ENCODE measurements at places on chromosomes 3 and 15.

GRCh38 chr3:159253860-159254259 is 452.0 kb downstream of the MFSD1 start:
- no peak for DNase-seq

DNA sequence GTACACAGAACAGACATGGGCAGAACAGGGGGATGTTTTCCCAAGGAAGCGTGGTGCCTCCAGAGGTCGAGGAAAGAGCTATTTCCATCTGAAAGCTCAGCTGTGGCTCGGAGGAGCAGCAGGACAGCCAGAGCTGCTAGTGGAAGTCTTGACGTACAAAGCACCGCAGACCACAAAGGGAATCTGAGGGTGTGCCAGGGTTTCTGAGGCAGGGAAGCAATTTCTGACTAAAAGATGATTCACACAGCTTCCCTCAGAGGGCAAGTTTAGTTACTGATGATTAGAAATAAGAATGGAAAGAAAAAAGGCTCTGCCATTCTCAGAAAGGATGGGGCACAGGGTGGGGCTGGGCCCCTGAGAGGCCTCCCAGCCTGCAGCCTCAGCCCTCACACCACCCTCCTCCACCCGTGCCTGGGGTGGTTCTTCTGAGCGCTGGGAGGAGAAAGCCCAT is 45.8 kb upstream of the SEC13 start:
- DNase-seq: no peak

DNA sequence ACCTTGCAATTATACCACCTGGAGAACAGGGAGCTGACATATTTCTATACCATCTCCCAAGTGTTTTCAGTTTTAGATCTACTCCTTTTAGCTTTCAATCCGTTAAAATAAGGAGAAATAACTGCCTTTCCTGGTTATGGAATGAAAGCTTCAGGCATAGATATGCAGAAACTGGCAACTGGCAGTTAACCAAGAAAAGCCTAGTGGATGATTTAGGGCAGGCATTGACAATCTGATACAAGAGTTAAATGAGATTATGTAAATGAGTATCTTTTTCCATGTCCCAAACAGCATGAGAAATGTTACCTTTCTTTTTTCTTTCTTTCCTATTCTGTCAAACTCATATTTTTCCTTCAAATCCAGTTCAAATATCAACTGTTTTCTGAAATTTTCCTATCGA is 689.1 kb upstream of the DPPA4 start:
- DNase-seq: no peak

DNA sequence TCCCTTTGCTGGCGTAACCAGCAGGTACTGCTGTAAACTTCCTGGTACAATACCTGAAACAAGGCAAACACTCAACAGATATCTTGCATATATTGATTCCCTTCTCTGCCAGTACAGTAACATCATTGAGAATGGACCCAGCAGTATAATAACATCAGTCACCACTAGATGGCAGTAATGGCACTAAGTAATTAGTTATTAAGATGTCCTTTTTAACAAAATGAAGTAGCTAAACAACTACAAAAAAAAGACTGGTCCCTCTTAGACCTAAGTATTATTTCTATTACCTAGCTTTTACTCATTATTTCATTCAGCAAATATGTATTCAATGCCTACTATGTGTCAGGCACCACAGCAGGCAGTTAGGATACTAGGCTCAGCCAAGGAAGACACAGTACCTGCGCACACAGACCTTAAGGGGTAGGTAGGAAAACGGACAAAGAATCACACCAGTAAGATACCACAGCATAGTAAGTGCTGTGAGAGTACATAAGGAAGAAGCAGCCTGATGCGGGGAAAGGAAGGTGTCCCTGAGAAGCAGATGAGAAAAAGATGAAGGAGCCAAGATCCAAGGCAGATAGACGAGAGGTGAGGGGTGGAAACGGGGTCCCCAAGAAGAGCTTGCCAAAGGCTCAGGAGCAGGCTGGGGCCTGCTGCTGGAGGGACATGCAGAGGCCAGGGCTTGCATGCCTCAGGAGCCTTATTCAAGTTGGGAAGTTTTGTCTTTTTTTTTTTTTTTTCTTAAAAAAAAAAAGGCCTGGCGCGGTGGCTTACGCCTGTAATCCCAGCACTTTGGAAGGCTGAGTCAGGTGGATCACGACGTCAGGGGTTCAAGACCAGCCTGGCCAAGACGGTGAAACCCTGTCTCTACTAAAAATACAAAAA is 102.7 kb upstream of the CHD2 start:
- no peak for DNase-seq

DNA sequence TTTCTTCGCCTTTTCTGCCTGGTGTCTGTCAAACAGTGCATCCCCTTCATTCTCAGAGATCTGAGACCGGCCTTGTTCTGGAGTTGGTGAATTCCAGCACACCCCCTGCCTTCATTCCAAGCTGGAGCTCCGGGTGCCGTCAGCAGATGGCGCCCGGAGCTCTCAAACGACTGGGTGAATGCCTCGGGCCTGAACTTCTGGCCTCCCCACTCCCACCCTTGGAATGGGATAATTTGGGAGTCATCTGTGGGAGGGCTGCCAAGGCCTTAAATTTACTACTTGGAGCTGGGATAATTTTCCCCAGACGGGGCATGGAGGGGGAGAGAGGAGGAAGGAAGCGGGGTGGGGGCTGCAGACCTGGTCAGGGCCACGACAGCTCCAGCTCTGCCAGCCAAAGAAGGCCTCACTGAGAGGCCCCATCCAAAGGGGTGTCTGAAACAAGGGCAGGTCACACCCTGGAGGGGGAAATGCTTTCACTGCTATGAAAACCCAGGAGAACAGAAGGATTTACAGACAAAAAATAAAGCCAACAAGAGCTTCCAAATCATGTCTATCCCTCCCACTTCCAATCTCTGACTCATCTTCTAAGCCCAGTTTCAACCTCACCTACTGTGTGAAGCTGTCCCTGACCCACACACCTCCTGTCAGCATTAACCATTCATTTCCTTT is 187.9 kb downstream of the OPA1 start:
- no peak for DNase-seq

DNA sequence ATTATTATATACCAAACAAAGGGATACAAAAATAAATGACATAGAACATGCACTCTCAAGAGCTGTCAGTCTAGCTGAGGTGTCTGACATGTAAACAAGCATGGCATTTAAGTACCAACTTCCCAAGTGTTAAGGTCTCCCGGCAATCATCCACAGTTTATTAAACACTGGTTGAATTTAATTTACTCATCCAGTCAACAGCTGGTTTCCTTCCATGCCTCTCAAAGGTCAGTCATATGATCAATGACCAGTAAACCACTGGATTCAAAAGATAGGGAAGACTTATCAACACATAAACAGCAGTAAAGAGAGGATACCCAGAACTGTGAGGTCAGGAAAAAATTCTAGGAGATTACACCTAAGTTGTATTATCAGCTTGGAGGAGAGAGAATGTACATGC is 80.4 kb downstream of the ADAM10 start:
- DNase-seq: no peak
